Pulmonary artery endothelial cell (primary cell): ENCODE measurements at places on chromosomes 13 and 19. TPM values are rescaled to one million over a fixed set of nuclear protein-coding genes. Genes with fewer than 3 reads are reported as not detected.

The MBD3L2 gene
- total RNA-seq = not detected in 2 replicates

The TDRD12 gene
- total RNA-seq = 0.07 and 0.40 TPM in 2 replicates

The KLK3 gene
- total RNA-seq = not detected in 2 replicates

The CEACAM18 gene
- not detected in 2 replicates for total RNA-seq

The WTIP gene
- 33.0 and 40.7 TPM in 2 replicates for total RNA-seq

The ZNF793 gene
- 0.13 and 2.0 TPM in 2 replicates for total RNA-seq
